ENCODE measurements at places on chromosomes 5 and 9.

GRCh38 chr5:76521240-76521758 lies 101.9 kb downstream of the F2RL2 start:
- DNase-seq: no peak

- no peak for DNase-seq
Measured at GRCh38 chr5:93635991-93636390, 53.0 kb downstream of the NR2F1 start.

GRCh38 chr5:56698463-56699381 lies 116.6 kb upstream of the MAP3K1 start:
- DNase-seq: no peak

- no peak for DNase-seq
Measured at GRCh38 chr9:27436234-27436633, 87.9 kb upstream of the IFNK start.

DNA sequence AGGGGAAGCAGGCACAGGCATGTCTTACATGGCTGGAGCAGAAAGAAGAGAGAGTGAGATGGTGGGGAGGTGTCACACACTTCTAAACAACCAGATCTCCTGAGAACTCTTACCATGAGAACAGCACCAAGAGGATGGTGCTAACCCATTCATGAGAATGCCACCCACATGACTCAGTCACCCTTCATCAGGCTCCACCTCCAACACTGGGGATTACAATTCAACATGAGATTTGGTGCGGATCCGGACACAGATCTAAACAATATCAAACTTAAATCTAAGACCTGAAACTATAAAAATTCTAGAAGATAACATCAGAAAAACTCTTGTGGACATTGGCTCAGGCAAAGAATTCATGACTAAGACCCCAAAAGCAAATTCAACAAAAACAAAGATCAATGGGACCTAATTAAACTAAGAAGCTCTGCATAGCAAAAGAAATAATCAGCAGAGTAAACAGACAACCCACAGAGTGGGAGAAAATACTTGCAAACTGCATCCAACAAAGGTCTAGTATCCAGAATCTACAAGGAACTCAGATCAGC lies 65.4 kb downstream of the SPATA31C2 start:
- no peak for DNase-seq

GRCh38 chr5:42992088-42992879 lies 47.8 kb downstream of the ANXA2R start:
- peak; percentile 90 for DNase-seq

GRCh38 chr9:33202552-33203201 lies 35.5 kb upstream of the B4GALT1 start:
- DNase-seq: peak; percentile 63

GRCh38 chr9:99693888-99694287 lies 127.8 kb upstream of the NR4A3 start:
- DNase-seq: no peak

DNA sequence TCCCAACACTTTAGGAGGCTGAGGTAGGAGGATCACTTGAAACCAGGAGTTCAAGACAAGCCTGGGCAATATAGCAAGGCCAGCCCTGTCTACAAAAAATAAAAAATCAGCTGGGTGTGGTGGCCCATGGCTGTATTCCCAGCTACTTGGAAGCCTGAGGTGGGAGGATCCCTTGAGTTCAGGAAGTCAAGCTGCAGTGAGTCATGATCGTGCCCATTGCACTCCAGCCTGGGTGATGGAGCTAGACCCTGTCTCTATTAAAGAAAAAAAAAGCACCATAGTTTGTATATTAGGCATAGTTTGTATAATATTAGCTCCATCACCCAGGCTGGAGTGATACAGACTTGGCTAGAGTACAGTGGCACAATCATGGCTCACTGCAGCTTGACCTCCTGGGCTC lies 9.6 kb upstream of the NME5 start:
- no peak for DNase-seq

GRCh38 chr9:16289639-16290038 lies 580.8 kb downstream of the BNC2 start:
- DNase-seq: no peak

GRCh38 chr9:84867186-84867585 lies 197.7 kb downstream of the NTRK2 start:
- DNase-seq: no peak

- no peak for DNase-seq
Measured at GRCh38 chr9:135015096-135015495, 72.4 kb upstream of the OLFM1 start.

Measured in upper lobe of left lung (tissue), 6 donors.